Activated T-helper 1 cell treated with anti-CD3 and anti-CD28 coated beads, Interleukin-12 subunit alpha, Interleukin-12 subunit beta, Interleukin-2, Interleukin-4 antibody, amounts not matched to agents 30 ng/mL and 10 ng/mL and 1 ng/mL, durations not matched to agents 14 hours and 24 hours and 36 hours (primary cell): ENCODE measurements at places on chromosomes 7 and 10. TPM values are rescaled to one million over a fixed set of nuclear protein-coding genes. Genes with fewer than 3 reads are reported as not detected.

Gene DLX6
- total RNA-seq: not detected in 2 replicates

Gene INHBA
- total RNA-seq: 1.9 and 2.5 TPM in 2 replicates

Gene ADAM12
- not detected in 2 replicates for total RNA-seq

Gene CABCOCO1
- not detected in 2 replicates for total RNA-seq

Gene SFTPA1
- total RNA-seq: not detected in 2 replicates

Gene ANKRD30A
- total RNA-seq: not detected in 2 replicates

- DNase-seq: no peak
Observed at GRCh38 chr10:100970914-100971811, 1.9 kb downstream of the SEMA4G start.

- no peak for DNase-seq
Observed at GRCh38 chr10:118496525-118496924, 98.9 kb downstream of the PRLHR start.

GRCh38 chr7:31119249-31119648 lies 67.1 kb downstream of the ADCYAP1R1 start:
- DNase-seq: no peak

DNA sequence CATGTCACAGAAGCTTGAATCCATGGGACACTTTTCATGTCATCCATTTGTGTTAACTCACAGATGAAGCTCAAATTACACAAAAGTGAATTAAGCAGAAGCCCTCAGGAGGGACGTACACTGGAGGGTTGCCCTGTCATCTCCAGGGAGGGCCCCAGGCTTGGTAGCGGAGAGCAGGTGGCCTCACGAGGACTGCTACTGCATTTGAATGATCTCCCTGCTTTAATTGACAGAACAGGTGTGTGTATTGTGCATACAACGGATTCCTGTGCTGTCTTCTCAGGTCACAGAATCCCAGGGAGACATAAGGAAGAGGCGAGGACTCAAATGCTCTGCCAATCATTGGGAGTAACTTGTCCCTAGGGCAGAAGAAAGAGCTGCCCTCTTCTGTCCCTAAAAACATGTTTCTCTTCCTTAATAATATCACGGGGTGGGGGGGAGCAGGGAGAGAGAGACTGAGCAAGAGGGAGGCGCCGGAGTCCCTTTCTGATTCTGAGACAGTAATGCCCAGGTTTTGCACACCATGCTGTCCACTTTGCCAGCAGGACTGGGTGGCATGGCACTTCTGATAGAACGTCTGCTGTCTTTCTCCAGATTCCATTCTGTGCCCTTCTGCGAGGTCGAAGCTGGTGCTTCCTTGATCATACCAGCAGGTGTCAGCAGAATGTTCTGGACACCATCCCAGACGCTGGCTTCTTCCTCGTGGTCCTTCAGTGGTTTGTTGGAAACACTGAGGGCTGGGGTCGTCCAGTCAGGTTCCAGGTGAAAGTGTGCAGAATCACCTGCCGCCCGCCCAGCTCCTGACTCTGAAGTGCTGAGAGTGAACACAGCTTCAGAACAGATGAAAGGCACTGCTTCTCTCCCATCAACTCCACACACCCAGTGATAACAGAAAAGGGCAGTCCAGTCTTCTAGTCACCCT lies 26.2 kb upstream of the RASGEF1A start:
- no peak for DNase-seq

DNA sequence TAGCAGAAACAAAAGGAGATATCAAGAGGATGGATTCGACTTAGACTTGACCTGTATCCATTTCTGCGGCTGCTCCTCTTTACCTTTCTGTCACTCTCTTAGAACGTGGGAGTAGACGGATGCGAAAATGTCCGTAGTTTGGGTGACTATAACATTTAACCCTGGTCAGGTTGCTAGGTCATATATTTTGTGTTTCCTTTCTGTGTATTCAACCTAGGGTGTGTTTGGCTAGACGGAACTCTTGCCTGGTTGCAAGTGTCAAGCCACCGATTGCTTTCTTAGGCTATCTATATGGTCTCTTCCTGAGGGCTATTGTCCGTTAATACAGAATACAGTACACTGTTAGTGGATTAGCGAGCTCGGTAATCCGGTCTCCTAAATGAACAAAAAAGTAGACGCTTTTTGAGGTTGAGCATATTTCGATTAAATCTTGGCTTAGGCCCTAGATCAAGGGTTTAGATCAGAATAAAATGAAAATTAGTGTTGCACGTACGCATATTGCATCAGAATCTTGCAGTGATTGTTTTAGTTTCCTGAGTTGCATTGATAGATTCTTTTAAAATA lies 1.2 kb downstream of the PTEN start:
- no peak for DNase-seq

GRCh38 chr7:30249986-30250774 lies 34.2 kb upstream of the ZNRF2 start:
- DNase-seq: no peak

GRCh38 chr10:96814264-96814663 lies 17.8 kb upstream of the LCOR start:
- DNase-seq: no peak

GRCh38 chr10:73639286-73639685 lies 2.0 kb downstream of the MYOZ1 start:
- no peak for DNase-seq

DNA sequence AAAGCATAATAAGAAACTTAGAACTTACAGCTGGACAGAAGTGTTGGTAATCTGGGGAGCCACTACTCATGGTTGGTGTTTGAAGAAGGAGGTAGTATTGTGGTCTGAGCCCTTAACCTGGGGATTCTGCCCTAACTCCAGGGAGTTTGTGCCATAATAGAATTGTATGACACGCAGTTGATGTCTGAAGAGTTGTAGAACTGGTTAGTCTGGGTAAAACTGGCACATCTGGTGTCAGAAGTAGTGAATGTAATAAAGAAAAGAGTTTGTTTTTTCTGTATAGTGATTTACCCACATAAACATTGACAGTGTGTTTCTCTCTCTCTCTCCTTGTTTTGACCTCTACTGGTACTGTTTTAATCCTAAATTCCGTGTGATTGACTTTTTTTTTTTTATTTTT lies 448.1 kb upstream of the SEMA3D start:
- no peak for DNase-seq

DNA sequence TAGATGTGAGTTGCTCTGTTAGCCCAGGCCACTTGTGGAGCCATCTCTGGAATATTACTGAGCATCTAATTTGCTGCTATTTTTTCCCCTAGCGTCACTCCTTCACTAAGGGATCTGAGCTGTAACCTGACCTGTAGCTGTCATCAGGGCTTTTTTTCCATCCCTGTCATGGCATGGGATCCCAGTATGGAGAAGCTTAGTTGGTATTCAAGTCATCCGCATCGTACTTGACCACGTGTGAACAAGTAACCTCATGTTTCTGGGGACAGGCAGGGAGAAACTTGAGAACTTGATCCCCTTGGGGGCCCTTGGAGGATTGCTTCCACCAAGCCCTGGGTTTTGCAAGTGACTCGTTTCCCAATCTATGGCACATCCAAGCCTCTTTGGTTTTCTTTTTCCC lies 474.4 kb upstream of the GALNT17 start:
- no peak for DNase-seq

DNA sequence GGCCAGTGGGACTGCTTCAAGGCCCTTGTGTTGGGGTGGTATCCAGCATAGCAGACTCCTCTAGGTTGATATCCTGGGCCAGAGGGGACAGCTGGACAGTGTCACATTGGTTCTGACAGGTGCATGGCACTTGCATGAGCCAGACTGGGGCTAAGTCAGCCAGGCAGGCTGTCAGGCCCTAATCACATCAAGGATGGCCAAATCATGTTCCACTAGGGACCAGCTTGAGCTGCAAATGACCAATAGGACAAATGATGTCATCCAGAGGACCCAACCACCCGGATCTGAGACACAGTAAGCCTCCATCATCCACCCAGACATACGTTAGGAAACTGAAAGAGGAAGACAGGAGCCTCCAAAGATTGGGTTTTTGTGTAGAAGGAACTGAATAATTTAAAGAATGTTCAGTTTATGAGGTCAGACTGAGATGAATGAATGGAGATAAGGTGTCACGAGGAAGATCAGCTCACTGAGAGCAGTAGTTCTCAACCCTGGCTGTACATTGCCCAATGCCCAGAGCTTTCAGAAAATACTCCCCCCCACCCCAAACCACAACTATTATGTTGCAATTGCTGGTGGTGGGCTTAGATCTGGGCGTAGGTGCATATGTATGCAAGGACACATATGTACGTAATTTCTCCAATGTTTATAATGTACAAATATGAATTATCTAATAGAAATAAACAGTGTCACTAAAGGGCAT lies 75.2 kb upstream of the INHBA start:
- no peak for DNase-seq

DNA sequence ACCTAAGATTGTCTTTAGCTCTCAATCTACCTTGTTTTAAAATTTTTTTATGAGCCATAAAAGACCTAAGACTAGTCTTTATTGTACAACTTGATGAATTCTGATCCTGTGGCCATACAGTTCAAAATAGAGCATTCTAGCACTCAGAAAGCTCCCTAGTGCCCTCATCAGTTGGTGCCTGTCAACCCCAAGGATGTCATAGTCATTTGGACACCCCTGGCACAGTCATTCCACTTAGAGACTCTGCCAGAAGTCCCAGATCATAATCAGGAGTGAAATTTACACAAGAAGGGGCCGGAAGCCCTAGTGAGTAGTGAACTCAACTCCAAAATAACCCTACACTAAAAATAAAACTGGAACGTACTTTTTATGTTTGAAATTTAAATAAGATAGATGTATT lies 80.0 kb upstream of the INSIG1 start:
- DNase-seq: no peak

DNA sequence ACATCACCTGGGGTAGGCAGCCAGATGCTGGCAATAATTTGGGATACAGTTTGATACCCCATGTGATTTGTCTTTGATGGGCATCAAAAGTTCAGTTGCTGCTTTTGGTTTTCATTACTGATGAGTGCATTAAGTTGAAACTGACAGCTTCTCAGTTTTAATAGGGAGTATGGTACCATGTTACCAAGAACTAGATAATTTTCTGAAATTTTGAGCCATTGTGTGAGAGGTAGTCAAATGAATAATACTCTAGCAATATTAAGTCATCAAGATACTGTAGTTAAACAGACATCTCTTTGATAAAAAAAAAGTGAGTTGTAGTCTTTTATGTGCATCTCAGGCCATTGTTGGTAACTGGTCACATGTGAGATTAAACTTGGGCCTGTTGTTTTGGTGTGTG lies 71.5 kb downstream of the ST7 start:
- DNase-seq: no peak

GRCh38 chr10:53579773-53580172 lies 807.2 kb upstream of the MBL2 start:
- DNase-seq: no peak
